ENCODE measurements at places on chromosomes 2 and 18. TPM values are rescaled to one million over a fixed set of nuclear protein-coding genes. Genes with fewer than 3 reads are reported as not detected.

GRCh38 chr18:46437061-46437460 is 220.0 kb downstream of the LOXHD1 start:
- H3K27me3 ChIP-seq: peaks cover 2% of the 10 kb centered on the region
- DNase-seq: no peak
- H3K4me3 ChIP-seq: no peak overlapping the region
- H3K4me1 ChIP-seq: no peaks in the 10 kb centered on the region
- no peak overlapping the region for H3K27ac ChIP-seq

DNA sequence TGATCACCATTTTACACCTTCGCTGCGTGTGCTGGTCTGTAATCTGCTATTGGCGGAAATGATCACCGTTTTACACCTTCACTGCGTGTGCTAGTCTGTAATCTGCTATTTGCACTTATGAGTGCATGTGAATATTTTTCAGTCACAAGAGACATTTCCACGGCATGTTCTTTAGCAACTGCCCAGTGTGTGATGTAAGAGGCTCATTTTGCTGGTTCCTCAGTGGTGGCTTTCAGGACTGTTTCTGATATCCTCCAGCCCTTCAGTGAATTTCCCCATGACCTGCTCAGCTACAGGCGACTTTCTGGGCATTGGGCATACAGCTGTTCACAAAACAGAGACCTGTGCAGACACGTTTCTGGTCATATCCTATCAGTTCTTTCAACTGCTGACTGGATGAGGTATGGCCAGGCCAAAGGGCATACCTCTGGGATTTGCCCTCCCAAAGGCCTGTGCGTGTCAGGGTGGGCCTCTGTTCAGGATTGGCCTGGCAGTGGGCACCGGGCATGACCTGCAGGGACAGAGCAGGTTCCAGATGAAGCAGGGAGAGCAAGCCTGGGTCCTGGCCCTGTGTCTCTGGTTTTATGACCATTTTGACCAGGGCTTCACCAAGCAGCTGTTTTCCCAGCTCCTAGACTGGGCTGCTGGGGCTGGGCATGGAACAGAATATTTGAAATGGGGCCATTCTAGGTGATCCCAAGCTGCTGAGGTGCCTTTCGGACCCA is 521 bp upstream of the PROM2 start:
- DNase-seq: no peak
- no peak overlapping the region for H3K27ac ChIP-seq
- H3K4me3 ChIP-seq: no peak overlapping the region
- H3K27me3 ChIP-seq: no peaks in the 10 kb centered on the region

DNA sequence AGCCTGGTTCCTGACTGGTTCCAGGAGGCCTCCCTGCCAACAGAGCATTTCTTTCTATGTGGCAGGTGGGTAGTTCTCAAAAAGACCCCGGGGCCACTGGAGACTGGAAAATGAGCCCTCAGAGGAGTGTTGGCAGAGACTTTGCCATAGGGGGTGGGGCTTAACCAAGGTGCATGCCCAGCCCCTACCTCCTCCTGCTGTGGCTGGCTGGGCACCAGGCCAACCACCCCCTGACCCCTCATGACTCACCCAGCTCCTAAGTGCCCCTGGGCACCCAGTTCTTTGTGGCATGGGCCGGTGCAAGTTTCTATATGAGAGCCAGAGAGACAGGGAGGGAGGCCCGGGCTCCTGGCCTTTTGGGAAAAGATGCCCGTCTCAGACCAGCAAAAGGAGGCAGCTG is 98.2 kb upstream of the SMAD2 start:
- no peaks in the 10 kb centered on the region for H3K36me3 ChIP-seq
- no peaks in the 10 kb centered on the region for H3K27me3 ChIP-seq
- no peak for DNase-seq
- H3K27ac ChIP-seq: no peak overlapping the region
- H3K4me3 ChIP-seq: no peak overlapping the region

- no peak overlapping the region for H3K27ac ChIP-seq
- DNase-seq: no peak
- no peak overlapping the region for H3K4me3 ChIP-seq
- H3K36me3 ChIP-seq: peaks cover 57% of the 10 kb centered on the region
Observed at GRCh38 chr18:26040051-26040656, 50.3 kb downstream of the SS18 start.

- no peak for DNase-seq
- no peak overlapping the region for H3K27ac ChIP-seq
- peaks cover 25% of the 10 kb centered on the region for H3K27me3 ChIP-seq
- H3K4me3 ChIP-seq: no peak overlapping the region
Observed at GRCh38 chr2:65532937-65533336, 100.5 kb upstream of the SPRED2 start.

DNA sequence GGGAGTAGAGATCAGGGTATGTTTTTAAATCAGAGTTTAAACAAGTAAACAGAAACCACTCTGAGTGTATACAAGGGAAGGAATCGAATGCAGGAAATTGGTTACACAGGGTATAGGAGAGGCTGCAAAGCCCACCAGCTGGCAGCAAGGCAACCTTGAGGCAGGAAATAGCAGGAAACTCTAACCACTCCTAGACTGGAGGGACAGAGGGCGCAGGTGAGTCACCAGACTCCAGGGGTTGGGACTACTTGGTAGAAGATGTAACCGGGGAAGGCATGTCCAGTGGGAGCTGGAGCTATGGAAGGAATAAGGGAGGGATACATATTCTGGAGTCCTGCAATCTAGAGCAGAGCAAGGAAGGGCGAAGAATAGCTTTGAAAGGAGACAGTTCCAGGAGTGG is 152.3 kb downstream of the MEIS1 start:
- no peaks in the 10 kb centered on the region for H3K36me3 ChIP-seq
- DNase-seq: no peak
- peaks cover 4% of the 10 kb centered on the region for H3K27me3 ChIP-seq
- no peak overlapping the region for H3K27ac ChIP-seq

GRCh38 chr2:211846036-211846400 is 692.6 kb downstream of the ERBB4 start:
- H3K4me1 ChIP-seq: no peaks in the 10 kb centered on the region
- H3K36me3 ChIP-seq: no peaks in the 10 kb centered on the region
- no peaks in the 10 kb centered on the region for H3K27me3 ChIP-seq
- no peak overlapping the region for H3K27ac ChIP-seq
- no peak overlapping the region for H3K4me3 ChIP-seq

DNA sequence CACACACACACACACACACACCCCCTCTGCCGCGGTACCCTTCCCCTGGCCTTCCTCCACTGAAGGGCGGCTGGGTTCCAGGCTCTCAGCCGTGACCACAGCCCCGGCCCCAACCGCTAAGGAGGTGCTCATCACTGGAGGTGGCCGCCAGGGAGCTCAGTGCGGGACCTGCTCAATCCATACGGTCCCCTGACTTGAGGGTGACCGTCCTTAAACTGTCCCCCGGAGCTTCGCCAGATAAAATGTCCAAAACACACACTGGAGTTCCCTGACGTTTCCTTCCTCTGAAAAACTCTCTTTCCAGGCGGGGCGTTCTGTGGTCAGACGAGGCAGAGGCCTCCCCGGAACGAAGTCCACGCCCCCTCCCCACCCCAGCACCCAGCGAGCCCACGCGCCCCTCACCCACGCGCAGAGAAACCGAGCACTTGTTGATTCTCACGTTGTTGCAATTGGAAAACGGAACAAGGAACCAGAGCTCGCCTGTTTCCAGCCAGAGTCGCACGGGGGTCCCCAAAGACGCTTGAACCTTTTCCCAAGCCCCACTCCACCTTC is 1.4 kb downstream of the MBP start:
- peak; percentile 35 for DNase-seq
- peak overlapping the region; percentile 98 for H3K4me3 ChIP-seq
- H3K27me3 ChIP-seq: no peaks in the 10 kb centered on the region

DNA sequence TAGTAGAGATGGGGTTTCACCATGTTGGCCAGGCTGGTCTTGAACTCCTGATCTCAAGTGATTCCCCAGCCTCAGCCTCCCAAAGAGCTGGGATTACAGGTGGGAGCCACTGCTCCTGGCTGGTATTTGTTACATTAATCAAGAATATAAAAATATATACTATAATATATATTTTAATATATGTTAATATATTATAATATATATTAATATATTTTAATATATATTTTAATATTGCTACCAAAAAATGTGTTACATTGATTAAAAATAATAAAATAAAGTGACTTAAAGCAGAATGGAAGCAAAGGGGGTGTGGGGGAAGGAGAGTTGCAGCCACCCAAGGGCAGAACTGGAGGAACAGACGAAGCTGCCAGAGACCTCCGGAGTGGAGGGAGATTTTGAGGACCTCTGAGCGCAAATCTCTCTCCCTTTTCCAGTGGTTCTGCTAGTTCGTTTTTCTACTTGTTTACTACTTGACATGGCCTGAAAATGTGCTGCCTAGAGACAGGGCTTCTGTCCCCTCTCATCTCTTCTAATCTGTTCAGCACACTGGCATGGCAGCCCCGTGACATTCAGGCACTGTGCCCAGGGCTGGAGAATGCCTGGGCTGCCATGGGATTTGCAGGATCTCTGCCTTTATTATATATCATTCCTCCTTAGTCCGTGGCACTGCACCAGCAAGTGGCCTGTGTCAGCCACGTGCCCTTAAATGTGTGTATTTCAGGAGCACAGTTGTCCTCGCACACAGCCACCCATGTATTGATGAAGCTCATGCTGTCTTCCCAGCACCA is 47.9 kb upstream of the RAB12 start:
- no peak overlapping the region for H3K4me3 ChIP-seq
- no peaks in the 10 kb centered on the region for H3K27me3 ChIP-seq
- no peak overlapping the region for H3K27ac ChIP-seq
- no peak for DNase-seq
- H3K4me1 ChIP-seq: no peaks in the 10 kb centered on the region
- no peaks in the 10 kb centered on the region for H3K36me3 ChIP-seq

- H3K27me3 ChIP-seq: peaks cover 25% of the 10 kb centered on the region
- peak overlapping the region; percentile 71 for H3K4me3 ChIP-seq
- no peak for DNase-seq
- peaks cover 8% of the 10 kb centered on the region for H3K4me1 ChIP-seq
Observed at GRCh38 chr2:62506421-62506750, 391 bp upstream of the TMEM17 start.

GRCh38 chr2:41914936-41915335 is 132.9 kb upstream of the PKDCC start:
- H3K36me3 ChIP-seq: no peaks in the 10 kb centered on the region
- H3K27me3 ChIP-seq: peaks cover 13% of the 10 kb centered on the region
- no peaks in the 10 kb centered on the region for H3K4me1 ChIP-seq
- no peak overlapping the region for H3K27ac ChIP-seq
- H3K4me3 ChIP-seq: no peak overlapping the region

- H3K4me3 ChIP-seq: no peak overlapping the region
- no peak overlapping the region for H3K27ac ChIP-seq
- H3K27me3 ChIP-seq: no peaks in the 10 kb centered on the region
- no peaks in the 10 kb centered on the region for H3K4me1 ChIP-seq
Observed at GRCh38 chr2:126909781-126910180, 11.1 kb downstream of the TEX51 start.

DNA sequence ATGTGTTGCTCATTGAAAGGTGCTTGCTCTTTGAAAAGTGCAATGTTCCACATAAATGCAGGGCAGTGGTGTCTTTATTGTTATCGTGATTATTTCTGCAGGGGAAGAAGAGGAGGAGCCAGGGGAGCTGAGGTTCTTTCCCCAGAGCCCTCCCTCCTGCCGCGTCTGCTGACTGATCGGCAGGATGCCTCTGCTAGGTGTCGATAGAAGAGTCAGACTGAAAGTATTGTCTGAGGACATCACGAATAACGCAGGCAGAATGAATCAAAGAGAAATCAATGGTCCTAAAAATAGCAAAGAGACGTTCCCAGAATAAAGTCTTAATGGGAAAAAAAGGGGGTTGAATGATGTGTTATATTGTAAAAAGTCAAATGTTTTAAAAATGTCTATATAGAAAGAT is 47.4 kb upstream of the SIX3 start:
- peaks cover 12% of the 10 kb centered on the region for H3K4me1 ChIP-seq
- no peak overlapping the region for H3K4me3 ChIP-seq
- no peaks in the 10 kb centered on the region for H3K36me3 ChIP-seq
- no peak for DNase-seq
- no peaks in the 10 kb centered on the region for H3K27me3 ChIP-seq

GRCh38 chr2:80154231-80154915 is 150.2 kb downstream of the LRRTM1 start:
- H3K27ac ChIP-seq: no peak overlapping the region
- H3K27me3 ChIP-seq: no peaks in the 10 kb centered on the region
- H3K4me1 ChIP-seq: no peaks in the 10 kb centered on the region

DNA sequence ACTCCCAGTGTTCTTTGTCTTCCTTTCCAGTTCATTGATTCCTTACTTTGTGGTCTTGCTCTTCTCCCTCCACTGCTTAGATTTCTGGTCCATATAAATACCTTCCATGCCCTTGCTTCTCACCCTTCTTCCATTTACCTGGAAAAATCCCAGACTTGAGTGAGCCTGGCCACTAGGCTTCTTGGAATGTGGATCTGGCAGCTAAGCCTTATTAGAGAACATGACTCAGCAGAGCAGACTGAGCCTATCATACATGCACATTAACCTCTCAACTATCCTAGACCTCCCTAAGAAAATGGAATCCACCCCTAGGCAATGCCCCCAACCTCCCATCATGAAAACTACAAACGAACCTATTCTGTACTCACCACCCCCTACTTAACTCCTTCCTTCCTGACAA is 127.7 kb downstream of the RHBDD1 start:
- H3K4me3 ChIP-seq: no peak overlapping the region
- no peaks in the 10 kb centered on the region for H3K27me3 ChIP-seq
- no peak for DNase-seq
- H3K4me1 ChIP-seq: no peaks in the 10 kb centered on the region

GRCh38 chr2:222290736-222291484 is 7.9 kb downstream of the PAX3 start:
- DNase-seq: no peak
- H3K4me1 ChIP-seq: peaks cover 8% of the 10 kb centered on the region
- H3K27me3 ChIP-seq: peaks cover 93% of the 10 kb centered on the region
- H3K36me3 ChIP-seq: peaks cover 5% of the 10 kb centered on the region

DNA sequence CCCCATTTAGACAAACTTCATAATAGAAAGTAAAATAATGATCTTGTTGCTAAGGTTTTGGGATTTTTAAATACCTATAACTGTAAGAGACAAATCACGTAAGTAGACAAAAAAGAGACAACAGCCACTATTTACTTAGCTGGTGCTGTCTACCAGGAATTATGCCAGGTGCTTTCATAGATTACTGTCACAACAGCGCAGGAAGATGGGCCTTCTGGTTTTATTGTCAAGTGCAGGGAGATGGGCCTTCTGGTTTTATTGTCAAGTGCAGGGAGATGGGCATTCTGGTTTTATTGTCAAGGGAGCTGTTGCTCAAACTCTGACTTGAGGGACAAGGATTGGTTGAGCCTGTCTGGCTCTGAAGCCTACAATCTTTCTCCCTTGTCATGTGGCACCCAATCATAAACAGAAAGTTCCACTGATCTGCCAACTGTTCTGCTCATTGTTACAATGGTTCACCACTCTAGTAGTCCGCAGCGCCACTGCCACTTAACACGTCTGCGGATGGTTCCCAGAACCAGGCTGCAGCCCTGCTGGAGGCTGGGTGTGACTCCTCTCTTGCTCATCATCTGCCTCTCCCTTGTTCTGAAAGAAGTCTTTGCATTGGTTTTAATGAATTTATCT is 95.0 kb downstream of the RNF144A start:
- no peaks in the 10 kb centered on the region for H3K27me3 ChIP-seq
- peaks cover 26% of the 10 kb centered on the region for H3K4me1 ChIP-seq
- no peak for DNase-seq
- H3K4me3 ChIP-seq: no peak overlapping the region

GRCh38 chr2:38218591-38218991 is 142.6 kb upstream of the CYP1B1 start:
- H3K27ac ChIP-seq: no peak overlapping the region
- H3K36me3 ChIP-seq: no peaks in the 10 kb centered on the region
- H3K4me1 ChIP-seq: peaks cover 7% of the 10 kb centered on the region
- DNase-seq: no peak

CDH2 gene
- total RNA-seq: 0.07 TPM

ADAM23 gene
- total RNA-seq: 0.25 TPM

LPIN1 gene
- 42.9 TPM for total RNA-seq

CPO gene
- not detected for total RNA-seq

OSBPL6 gene
- 1.8 TPM for total RNA-seq

FN1 gene
- total RNA-seq: 4.5 TPM

CNGA3 gene
- total RNA-seq: not detected

MTCL1 gene
- total RNA-seq: 0.50 TPM

MGAT4A gene
- total RNA-seq: 44.6 TPM

Measured in activated T-helper 2 cell treated with anti-CD3 and anti-CD28 coated beads, Interferon-gamma antibody, Interleukin-2, Interleukin-4, amounts not matched to agents 10 μg/mL and 5 μg/mL and 100 μg/mL, durations not matched to agents 14 hours and 24 hours and 36 hours (primary cell).